ENCODE measurements at places on chromosomes 6 and 20.

GRCh38 chr20:49961413-49961812, 21.4 kb upstream of the SNAI1 start:
- no peak for DNase-seq

DNA sequence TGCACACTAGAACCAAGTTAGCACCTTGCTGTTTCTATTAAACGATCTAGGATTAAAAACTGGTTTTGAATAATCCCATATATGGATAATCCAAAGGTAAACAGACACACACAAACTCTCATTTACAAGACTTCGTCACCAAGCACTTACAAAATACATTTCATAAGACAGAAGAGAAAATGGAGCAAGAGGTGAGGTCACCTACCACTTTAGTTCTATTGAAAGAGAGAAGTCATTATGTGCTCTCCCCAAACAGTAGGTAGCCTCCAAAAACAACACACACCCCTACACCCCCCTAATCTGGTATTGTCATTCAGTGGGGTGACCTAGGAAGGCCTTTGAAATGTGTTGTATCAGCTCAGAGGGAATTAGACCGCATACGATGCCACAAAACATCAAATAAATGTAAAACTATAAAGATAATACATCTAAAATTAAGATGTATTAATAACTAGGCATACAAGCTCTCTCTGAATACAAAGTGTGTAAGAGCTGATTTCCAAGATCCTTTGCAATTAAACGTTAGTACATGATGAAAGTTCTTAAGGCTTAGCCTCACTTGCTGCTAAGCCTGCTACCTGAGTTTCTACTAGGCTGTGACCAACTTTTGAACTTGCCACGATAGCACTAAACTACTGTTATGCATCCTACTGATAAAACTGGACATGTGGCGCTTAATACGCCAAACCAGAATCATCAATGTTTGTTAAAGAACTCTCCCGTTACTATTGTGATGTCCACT, 1.6 kb downstream of the SRPK1 start:
- DNase-seq, result no peak

DNA sequence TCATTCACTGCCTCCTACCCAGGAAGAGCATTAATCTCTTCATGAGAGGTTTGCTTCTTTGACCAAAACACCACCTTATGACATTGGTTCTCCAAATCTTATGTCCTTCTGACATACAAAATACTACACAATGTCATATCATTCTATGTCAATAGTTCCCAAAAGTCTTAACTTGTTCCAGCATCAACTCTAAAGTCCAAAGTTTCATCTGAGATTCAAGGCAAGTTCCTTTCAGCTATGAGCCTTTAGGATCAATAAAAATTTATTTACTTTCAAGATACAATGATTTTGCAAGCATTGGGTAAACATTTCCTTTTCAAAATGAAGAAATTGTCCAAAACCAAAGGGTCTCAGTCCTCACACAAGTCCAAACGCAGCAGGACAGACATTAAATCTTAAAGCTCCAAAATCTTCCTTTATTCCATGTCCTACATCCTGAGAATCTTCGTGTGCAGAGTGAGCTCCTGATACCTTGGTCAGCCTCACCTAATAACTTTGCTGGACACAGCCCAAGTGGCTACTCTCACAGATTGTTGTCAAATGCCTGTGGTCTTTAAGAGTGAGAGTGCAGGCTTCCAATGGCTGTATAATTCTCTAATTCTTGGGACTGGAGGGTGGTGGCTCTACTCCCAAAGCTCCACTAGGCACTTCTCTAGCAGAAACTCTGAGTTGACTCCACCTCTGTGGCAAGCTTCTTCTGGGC, 1668.2 kb downstream of the HACE1 start:
- DNase-seq, result no peak

DNA sequence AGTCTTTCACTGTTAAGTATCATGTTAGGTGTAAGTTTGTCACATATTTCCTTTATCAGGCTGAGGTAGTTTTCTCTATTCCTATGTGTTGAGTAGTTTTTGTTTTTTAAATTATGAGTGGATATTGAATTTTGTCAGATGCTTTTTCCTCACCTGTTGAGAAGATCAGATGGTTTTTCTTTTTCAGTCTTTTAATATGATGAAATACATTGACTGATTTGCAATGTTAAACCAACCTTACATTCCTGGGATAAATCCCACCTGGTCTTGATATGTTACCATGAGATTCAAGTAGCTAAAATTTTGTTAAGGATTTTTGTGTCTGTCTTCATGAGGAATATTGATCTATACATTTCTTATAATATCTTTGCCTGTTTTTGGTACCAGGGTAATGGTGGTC, 52.1 kb downstream of the FOXO3 start:
- DNase-seq, result no peak

- no peak for DNase-seq
These were observed 3.0 kb upstream of the FBXO9 start for GRCh38 chr6:53062169-53062539.

GRCh38 chr6:157558487-157559200, 177.7 kb downstream of the ZDHHC14 start:
- DNase-seq, result no peak

GRCh38 chr20:11993886-11994461, 76.3 kb downstream of the BTBD3 start:
- no peak for DNase-seq

- DNase-seq, result no peak
These were observed 54.1 kb upstream of the FYN start for GRCh38 chr6:111927321-111927720.

GRCh38 chr6:114785235-114786127, 442.7 kb upstream of the HS3ST5 start:
- DNase-seq, result no peak

DNA sequence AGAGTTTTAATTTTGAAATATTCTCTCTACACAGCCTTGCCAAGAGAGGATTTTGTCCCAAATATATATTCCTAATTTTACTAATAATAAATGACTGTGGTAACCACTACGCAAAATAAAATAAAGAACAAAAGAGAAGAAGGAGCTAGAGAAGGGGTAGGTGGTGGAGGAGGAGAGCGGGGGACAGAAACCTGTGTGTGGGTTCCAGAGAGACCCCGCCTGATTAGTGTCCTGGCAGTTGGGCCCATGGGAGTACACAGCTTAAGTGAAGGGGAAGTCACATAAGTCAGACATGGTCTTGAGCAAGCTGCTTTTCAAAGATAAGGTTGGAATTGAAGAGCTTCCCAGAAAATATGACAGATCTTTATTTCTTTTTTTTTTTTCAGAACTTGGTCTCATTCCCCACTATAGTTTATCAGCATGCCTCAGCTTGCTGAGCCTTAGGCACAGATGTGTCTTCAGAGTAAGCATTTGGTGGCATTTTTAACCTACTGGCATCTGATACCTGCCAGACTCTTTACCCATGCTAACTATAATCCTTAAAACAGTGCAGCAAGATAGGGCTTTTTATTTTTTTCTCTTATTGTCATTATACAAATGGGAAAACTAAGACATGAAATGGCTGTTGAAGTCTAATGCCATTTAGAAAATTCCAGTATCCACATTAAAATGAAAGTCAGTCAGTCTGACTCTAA, 9.6 kb upstream of the RHAG start:
- DNase-seq, result no peak

DNA sequence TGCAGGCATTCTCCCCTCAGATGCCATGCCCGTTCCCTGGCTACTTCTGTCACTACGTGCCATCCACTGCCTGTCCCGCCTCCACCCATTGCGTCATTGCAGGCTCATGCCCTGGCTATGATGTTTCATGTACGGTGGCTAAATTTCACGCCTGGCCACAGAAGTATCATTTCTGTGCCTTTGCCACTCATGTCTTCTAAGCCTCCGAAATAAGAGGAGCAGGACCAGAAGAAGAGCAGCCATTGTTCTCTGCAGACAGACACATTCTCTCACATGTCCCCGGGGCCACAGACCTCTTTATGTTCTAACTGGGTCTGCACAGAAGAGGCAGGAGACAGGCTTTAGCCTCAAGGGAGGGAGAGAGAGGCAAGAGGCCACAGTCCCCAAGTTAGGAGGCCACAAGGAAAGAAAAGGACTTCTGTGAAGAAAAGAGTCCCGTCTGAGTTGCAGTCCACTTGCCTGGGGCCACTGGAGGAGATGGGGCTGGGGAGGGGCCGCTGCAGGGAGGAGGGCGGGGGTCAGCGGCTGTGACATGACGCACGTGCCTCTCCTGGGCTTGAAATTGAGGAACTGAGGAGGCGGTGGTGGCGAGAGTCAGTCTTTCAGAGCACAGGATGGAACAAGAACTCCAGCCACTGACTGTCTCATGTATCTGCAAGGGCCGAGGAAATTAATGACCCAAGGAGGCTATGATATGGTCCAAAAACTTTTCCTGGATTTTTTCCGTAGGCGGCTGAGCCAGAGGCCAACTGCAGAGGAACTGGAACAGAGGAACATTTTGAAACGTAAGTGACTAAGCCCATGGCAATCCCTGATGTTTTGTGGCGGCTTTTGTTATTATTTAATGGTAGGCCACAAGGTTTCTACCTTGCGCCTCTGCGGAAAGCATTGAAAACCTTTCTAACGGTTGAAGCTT, 55.9 kb downstream of the TBC1D7 start:
- DNase-seq, result no peak

GRCh38 chr20:33566781-33567603, 77.1 kb downstream of the CBFA2T2 start:
- no peak for DNase-seq

- no peak for DNase-seq
These were observed 62.3 kb downstream of the TRAM2 start for GRCh38 chr6:52514514-52514913.

DNA sequence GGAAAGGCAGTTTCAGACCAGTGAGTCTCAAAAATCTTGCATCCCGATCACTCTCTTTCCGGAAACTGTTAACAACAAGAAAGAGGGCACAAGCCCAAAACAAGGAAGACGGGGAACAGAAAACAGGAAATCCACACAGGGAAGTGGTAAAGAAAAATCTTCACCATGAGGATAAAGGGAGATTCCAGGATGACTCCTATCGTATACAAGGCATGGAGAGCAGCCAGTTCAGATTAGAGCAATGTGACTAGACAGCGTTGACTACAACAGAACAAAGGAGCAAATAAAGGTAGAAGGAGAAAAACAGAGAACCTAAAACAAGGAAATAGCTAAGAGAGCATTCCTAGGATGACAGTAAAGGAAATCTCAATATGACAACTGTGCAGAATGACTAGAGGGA, 26.5 kb downstream of the VNN1 start:
- DNase-seq, result no peak

DNA sequence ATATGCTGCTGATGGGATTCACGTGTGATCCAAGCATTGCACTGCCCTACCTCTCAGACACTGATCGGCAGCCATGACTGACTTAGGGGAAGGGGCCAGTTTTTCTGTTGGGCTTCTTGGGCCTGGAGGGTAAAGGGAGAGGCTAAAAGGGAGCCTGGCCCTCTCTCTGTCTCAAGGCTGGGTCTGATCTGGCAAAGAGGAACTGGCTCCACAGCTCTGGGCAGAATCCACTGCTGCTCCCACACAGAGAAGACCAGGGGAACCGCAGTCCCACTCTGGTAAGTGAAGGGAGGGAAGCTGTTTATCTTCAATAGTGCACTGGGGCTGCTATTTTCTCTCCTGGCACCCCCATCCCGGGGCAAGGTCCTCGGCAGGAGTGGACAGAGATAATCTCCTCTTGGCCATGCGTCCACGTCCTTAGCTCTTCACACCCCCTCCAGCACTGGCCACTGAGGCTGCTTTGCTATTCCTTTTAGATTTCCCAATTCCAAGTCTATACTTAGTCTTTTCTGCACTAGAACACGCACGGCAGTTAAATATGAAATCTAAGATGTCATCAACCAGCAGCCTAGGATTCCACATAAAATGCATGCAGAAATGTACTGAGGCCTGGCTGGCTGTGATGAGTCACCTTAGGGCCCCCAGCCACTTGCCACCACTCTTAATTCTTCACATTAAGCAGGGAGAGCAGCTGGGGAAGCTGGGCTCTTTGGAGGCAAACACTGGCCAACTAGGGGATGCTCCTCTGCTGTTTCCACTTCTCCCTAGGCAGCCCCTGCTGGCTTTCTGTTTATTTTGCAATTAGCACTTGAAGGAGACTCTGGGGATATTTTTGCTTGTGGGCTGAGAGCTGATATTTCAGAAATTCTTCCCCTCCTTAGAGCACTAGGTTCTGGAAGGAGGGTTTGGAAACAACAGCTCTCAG, 87.8 kb upstream of the ARMC2 start:
- DNase-seq, result no peak

- no peak for DNase-seq
These were observed 58.4 kb downstream of the PTPN1 start for GRCh38 chr20:50568549-50568942.

DNA sequence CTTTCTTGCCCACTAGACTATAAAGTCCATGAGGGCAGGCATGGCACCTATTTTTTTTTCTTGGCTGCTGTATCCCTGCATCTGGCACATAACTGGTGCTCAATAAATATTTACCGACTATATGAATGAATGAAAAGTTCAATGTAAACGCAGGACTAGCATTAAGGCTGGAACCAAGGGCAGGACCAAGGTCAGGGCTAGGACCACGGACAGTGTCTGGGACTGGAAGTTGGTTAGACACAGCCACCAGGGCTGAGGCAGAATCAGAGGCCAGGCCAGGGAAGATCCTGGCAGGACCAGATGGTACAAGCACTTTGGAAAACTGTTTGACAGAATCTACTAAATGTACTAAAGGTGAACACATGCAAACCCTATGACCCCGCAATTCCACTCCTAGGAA, 3.7 kb downstream of the TNXB start:
- no peak for DNase-seq

DNA sequence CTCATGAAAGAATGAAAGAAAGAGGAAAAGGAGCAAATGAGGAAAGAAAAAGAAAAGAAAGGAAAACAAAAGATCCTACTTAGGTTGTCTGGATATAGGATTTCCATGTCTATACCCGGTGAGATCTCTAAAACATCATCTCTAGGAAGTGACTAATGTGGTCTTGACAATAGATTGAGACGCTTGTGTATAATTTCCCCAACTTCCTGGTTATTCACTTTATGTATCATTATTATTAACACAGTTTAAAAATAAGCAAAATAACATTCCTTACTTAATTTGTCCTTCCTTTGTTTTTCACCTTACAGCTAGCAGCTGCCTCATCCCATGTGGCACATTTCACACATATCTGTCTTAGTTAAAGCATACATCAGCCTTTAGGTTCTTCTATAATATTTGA, 27.0 kb downstream of the LAMA4 start:
- DNase-seq, result no peak

DNA sequence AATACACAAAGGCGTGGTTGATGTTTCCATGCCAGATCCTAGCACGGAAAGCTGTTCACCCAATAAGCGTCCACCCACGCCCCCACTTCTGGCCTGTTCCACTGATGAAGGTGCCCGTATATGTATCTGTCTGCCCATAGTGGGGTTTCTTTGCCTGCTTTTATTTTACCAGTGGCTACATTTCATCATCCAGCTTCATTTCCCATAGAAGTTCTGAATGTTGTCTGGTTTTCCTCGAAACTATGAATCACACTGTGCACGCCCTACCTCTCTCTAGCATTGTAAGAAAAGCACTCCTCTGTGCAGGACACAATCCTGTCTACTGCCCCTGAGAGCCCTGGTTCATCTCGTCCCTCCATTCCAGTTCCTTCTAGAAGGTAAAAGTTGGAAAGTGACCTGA, 8.8 kb upstream of the CD93 start:
- no peak for DNase-seq

GRCh38 chr6:3432416-3432815, 24.4 kb downstream of the SLC22A23 start:
- no peak for DNase-seq

GRCh38 chr6:90894285-90895130, 307.6 kb upstream of the MAP3K7 start:
- no peak for DNase-seq
